A549 treated with RU486 at 1 μM for 4 hours (cell line): ENCODE measurements at places on chromosomes 16 and 17. TPM values are rescaled to one million over a fixed set of nuclear protein-coding genes. Genes with fewer than 3 reads are reported as not detected.

Gene RNF227
- total RNA-seq, result 0.98 to 1.9 TPM (median 1.4 TPM) in 5 replicates

Gene OR2C1
- total RNA-seq, result not detected in 5 replicates

Gene TMEM114
- total RNA-seq, result not detected in 5 replicates

Gene CCL8
- not detected in 5 replicates for total RNA-seq

Gene ZNF764
- total RNA-seq, result 4.3 to 6.6 TPM (median 5.5 TPM) in 5 replicates

Gene AANAT
- total RNA-seq, result 0.38 to 0.74 TPM (median 0.57 TPM) in 4 of 5 replicates, not detected in the other

Gene FNDC8
- 0.07 TPM in 1 of 5 replicates, not detected in the others for total RNA-seq

Gene CD300E
- not detected in 5 replicates for total RNA-seq

Gene RRN3
- total RNA-seq, result 30.1 to 48.5 TPM (median 42.9 TPM) in 5 replicates

Gene CASKIN2
- total RNA-seq, result 7.5 to 12.7 TPM (median 9.3 TPM) in 5 replicates

Gene CTRB2
- total RNA-seq, result not detected in 5 replicates

Gene CSH2
- total RNA-seq, result not detected in 5 replicates

Gene CHST5
- total RNA-seq, result 0.11 to 0.14 TPM in 2 of 5 replicates, not detected in the others

Gene RAB40C
- 10.7 to 19.4 TPM (median 17.7 TPM) in 5 replicates for total RNA-seq

Gene LDHD
- total RNA-seq, result 0.35 to 1.1 TPM (median 0.80 TPM) in 5 replicates

Gene TPSD1
- total RNA-seq, result not detected in 5 replicates
